NCI-H1436 (cell line): ENCODE measurements at places on chromosomes 3 and 15.

DNA sequence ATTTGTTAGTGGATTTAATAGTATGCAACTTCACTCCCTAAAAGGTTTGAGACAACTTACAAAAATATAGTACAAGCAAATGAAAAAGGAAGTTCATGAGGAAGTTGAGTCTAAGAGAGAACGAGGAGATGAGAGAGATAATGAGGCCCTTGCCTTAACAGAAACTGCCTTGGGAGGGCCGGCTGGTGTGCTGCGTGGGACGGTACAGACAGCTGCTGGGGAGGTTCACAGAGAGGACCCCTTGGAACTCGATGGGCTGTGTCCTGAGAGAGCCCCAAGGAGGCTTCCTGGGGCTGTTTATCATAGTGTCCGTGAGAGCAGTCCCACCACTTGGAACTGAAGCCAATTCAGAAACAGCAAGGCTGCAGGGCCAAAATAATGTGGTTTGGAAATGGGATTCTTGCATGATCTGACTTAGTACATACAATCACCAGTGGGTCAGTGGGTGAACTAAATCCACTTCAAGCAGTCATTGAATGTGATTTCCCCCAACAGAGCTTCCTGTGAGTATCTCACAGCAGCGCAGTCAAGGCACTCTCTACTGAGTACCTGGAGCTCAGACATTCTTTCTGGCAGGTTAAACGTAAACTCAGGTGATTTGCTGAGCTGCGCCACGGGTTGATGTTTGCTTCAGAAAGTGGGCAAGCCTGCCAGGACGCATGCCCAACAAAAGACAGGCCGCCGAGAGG is 90.8 kb downstream of the CRTC3 start:
- DNase-seq = no peak

DNA sequence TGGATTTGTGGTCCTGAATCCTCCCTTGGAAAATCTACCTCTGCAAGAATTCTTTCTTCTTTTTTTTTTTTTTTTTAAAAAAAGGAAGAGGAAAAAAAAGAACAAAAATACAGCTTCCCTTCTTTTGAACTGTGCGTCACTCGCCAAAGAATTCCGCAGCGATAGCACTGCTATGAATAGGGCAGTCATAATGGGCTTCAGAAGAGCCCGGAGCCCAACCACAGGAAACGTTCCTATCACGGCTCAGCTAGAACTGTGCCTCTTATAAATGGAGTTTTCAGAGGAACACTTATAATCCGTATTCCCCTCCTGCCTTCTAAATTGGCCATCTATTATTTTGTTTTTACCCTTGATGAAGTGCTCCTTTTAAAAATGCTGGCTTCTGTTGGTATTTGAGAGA is 227.7 kb downstream of the ADAMTS17 start:
- DNase-seq = no peak

DNA sequence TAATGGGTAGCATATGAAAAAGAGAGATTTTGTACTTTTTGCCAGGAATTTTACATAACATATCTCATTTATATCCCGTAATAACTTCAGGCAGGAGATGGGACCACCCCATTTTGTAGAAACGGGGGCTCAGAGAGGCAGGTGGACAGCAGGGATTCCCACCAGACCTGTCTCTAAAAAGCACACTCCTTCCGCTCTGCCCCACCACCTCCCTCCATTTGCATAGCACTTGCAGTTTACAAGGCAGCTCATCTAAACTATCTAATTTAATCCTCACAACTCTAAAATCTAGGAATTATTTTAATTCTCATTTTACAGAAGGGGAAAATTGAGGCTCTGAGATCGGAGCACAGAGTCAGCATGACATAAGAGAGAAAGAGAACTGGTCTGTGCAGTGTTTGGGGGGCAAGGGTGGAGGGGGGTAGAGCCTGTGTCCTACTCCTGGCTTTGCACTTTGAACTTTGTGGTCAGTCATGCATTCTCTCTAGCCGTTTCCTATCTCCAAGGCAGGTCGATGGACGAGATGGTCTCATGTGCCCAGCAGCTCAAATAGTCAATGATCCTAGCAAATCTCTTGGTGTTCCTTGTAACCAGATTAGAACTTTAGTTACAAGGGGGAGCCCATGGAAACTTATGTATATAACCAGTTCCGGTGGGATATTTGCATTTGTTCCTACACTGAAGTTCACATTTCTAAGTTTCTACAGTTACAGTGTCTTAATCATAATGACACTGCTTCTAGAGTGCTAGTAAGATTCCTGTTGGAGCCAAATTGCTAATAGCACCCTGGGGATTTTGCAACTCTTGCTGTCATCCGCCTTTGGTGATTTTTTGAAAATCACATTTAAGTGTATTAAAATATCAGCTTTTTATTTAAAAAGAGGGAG is 18.6 kb downstream of the CRYGS start:
- DNase-seq = no peak

DNA sequence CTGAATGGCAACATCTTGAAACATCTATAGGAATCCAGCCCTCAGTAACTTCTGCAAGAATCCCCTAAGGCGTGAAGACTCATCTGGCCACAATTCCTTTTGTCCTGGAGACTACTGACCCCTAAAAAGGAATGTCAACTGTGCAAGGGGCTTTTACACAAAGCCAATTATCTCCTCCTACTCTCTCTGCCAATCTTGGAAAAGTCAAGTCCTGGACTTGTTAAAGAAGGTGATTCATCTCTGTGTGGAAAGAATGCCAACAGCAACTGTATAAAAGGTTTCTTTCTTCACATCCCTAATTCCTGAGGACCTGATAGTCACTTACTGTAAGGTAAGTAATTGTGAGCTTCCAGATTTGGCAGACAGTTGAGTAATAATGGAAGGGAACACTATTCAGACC is 22.3 kb downstream of the THRB start:
- DNase-seq = no peak

GRCh38 chr15:101013769-101014675 is 94.9 kb downstream of the LRRK1 start:
- peak; percentile 52 for DNase-seq

DNA sequence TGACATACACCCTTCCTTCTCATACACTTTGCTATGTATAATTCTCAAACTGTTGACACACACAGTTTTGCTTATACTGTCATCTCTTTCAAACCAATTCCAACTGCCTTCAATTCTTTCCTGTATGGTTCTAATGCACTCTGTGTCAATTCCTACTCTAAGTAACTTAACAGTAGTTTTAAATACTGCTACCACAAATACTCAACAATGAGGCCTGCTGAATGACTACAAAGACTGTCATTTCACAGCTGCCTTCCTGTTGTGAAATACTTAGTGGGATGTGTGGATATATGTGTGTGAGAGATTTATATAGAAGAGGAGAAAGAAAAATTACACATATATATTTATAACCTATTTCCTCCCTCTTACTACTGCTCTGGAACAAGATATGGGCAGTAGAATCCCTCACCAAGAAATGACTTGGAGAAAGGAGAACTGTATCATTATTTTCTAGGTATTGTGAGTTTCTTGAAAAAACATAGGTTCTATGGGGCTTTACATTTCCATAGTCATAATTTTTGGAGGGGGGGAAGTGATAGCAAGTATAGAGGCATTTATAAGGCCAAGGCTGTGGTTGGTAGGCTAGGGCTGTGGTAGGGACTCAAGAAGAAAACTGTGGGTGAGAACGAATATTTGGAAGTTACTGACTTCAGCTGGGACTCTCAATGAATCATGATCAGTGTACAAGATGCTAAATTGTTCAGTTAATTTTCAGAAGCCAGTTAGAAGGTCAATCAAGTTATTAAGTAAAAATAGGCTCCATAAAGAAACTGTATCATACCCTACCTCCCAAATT is 88.7 kb downstream of the ANKRD28 start:
- DNase-seq = no peak

DNA sequence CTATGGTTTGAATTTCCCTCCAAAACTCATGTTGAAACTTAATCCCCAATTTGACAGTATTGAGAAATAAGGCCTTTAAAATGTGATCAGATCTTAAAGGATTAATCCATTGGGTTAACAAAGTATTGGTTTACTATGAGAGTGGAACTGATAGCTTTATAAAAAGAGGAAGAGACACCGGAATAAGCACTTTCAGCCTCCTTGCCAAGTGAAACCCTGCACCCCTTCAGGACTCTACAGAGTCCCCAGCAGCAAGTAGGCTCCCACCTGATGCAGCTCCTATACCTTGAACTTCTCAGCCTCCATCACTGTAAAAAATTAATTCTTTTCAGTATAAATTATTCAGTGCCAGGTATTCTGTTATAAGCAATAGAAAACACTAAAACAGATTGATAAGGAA is 348.3 kb downstream of the CGGBP1 start:
- no peak for DNase-seq

DNA sequence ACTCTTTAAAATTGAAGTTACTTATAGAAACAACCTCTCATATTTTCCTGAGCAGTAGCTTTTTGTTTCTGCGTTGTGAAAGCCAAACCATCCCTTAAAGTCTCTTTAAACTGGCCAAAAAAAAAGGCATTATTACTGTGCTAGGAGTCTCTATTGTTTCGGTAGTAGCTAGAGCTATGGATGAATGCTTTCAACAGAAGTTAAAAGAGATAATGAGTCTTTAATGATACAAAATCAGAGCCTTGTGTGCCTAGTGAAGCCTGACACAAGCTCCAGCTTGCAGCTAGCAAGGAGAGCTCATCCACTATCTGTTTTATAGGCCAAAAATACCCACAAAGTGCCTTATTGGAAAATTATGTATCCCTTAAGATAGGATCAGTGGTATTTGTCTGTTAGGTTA is 360.4 kb upstream of the CDIN1 start:
- no peak for DNase-seq

- no peak for DNase-seq
These were observed 342.2 kb downstream of the IGSF11 start for GRCh38 chr3:118692416-118692815.

DNA sequence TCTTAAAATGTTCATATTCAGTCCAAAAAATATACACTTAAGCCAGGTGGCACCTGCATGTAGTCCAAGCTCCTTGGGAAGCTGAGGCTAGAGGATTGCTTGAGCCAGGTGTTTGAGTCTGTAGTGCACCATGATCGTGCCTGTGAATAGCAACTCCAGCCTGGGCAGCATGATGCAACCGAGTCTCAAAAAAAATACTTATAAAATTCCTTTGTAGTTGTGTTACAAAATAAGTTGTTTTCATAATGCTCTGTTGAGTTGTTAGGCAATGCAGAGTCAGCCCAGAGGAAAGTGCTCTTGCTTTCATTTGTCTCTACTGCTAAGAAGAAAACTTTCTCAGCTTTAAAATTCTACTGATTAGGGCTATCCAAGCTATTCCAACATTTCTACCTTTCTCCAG is 442.8 kb upstream of the ARRDC4 start:
- no peak for DNase-seq

- no peak for DNase-seq
These were observed 57.2 kb downstream of the KIF9 start for GRCh38 chr3:47225310-47225906.

DNA sequence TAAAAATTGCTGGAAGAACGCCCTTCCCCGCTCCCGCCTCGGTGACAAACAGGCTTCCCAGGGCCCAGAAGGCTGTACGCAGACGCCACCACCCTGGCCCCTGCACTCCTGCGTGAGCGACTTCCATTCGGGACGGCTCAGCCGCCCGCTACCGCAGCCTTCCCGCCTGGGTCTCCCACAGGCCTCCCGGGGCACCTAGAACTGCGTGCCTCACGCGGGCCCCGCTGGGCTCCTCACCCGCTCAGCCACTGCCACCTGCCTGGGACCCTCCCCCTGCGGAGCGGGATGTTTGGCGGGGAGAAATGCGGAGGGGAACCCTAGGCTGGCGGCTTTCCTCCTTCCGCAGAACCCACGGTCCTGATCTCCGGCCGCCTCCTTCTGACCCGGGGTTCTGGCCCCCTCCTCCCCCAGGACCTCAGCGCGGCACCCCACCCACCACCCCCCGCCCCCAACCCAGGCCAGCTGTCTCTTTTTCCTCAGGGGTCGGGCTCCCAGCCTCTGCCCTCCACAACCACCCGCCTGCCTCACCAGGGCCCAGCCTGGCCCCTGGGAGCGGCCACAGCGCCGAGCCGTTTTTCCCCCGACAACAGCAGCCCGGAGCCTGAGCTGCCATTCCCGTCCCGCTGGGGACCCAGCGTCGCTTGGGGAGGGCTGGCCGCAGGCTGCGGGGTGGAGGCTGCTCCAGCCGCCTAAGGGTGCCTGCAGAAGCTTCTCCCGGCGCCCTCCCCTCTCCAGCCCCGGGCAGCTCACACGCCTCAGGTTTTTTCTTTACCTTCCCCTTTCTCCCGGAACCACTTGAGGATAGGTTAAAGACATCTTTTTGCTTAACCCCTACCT is 27.6 kb upstream of the RAB7A start:
- no peak for DNase-seq

DNA sequence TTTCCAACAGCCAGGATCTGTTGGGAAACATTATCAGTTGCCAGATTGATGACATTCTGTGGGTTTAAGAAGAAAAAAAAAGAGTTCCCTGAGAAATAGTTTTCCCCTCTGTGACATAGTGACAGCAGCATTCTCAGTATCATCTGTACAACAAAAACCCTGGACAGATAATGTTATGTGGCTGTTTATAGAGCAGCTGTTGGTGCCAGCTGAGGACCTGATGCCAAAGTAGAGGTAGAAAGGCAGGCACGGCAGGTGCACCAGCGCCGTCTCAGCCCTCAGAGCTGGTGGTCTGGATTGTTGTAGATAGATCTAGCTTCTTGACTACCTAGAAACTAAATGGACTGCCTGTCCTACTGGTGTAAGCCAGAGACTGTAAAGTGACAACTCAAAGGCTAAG is 56.2 kb upstream of the FILIP1L start:
- DNase-seq = no peak

DNA sequence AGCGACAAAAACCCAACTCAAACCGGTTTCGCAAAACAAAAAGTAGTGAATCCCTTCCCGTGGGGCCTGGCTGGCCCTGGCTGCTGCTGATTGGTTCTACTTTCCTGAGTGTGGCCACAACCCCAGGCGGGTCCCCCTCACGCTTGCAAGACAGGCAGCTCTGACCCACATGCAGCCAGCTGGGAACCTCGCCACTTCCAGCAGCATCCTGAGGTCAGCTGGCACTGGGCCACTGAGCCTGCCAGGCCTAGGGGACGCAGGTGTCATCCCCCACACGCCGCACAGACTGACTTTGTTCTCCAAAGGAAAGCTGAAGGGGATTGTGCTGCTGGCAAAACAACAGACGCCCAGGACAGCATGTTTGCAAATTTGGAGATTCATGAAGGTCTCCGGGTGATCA is 111.1 kb downstream of the TPRA1 start:
- DNase-seq = no peak

- no peak for DNase-seq
These were observed 95.6 kb upstream of the THRB start for GRCh38 chr3:24589931-24590880.

GRCh38 chr15:73265536-73266153 is 103.1 kb downstream of the HCN4 start:
- peak; percentile 26 for DNase-seq

- DNase-seq = no peak
These were observed 18.6 kb downstream of the DUOX1 start for GRCh38 chr15:45148076-45149059.

- no peak for DNase-seq
These were observed 53.3 kb downstream of the AAGAB start for GRCh38 chr15:67201136-67201535.
